ENCODE measurements at places on chromosomes 16 and 17. TPM values are rescaled to one million over a fixed set of nuclear protein-coding genes. Genes with fewer than 3 reads are reported as not detected.

DNA sequence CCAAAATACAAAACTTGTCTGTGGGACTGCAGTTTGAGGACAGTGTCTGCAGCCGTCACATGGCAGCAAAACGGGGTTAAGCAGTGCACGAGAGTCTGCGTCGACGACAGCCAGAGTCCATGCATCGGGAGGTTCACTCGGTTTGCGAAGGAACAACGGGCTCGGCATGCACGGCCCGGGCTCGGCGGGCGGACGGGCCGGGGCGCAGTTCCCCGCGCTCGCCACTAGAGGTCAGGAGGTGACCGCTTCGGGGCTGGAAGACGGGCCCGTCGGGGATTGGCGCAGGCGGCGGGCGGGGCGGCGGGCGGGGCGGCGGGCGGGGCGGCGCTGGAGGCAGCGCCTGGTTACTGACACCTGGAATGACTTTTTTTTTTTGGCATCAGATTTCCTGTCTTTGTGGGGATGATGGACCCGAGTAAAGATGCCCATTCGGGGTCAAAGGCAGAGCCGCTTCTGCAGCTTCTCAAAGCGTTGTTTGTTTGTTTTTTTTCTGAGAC, 6.5 kb downstream of the SCGB1C2 start:
- no peak overlapping the region for H3K4me3 ChIP-seq
- no peaks in the 10 kb centered on the region for H3K4me1 ChIP-seq
- no peaks in the 10 kb centered on the region for H3K36me3 ChIP-seq
- no peak overlapping the region for H3K27ac ChIP-seq
- peaks cover 11% of the 10 kb centered on the region for H3K27me3 ChIP-seq

SRCIN1 gene
- total RNA-seq, result 8.4 TPM

DNA sequence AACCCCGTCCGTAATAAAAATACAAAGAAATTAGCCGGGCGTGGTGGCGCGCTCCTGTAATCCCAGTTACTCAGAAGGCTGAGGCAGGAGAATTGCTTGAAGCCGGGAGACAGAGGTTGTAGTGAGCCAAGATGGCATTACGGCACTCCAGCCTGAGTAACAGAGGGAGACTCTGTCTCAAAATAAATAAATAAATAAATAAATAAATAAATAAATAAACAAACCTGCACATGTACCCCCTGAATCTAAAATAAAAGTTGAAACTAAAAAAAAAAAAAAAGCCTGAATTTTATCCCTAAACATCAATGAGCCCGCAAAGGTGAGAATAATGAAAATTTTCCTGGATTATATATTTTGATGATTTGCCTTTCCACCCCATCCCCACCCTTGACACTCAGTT, 124.7 kb downstream of the CDH11 start:
- H3K4me1 ChIP-seq, result no peaks in the 10 kb centered on the region
- DNase-seq, result no peak
- H3K36me3 ChIP-seq, result no peaks in the 10 kb centered on the region
- H3K4me3 ChIP-seq, result no peak overlapping the region
- no peak overlapping the region for H3K27ac ChIP-seq
- H3K27me3 ChIP-seq, result no peaks in the 10 kb centered on the region

- H3K4me1 ChIP-seq, result peaks cover 47% of the 10 kb centered on the region
- H3K27me3 ChIP-seq, result no peaks in the 10 kb centered on the region
- no peak overlapping the region for H3K4me3 ChIP-seq
- H3K27ac ChIP-seq, result no peak overlapping the region
- peaks cover 22% of the 10 kb centered on the region for H3K36me3 ChIP-seq
- DNase-seq, result no peak
These were observed 37.3 kb downstream of the SEC14L1 start for GRCh38 chr17:77178050-77178449.

GRCh38 chr17:70624211-70624610, 454.9 kb downstream of the KCNJ2 start:
- H3K27me3 ChIP-seq, result no peaks in the 10 kb centered on the region
- H3K27ac ChIP-seq, result no peak overlapping the region
- no peak for DNase-seq
- H3K4me3 ChIP-seq, result no peak overlapping the region
- peaks cover 16% of the 10 kb centered on the region for H3K4me1 ChIP-seq
- H3K36me3 ChIP-seq, result no peaks in the 10 kb centered on the region

EVPL gene
- not detected for total RNA-seq

SYCE1L gene
- total RNA-seq, result 24.8 TPM

ST6GALNAC1 gene
- total RNA-seq, result not detected

GRCh38 chr17:28343491-28343932, 8.0 kb downstream of the TNFAIP1 start:
- no peak overlapping the region for H3K27ac ChIP-seq
- no peaks in the 10 kb centered on the region for H3K27me3 ChIP-seq
- H3K4me1 ChIP-seq, result peaks cover 1% of the 10 kb centered on the region
- H3K36me3 ChIP-seq, result peaks cover 5% of the 10 kb centered on the region

GRCh38 chr17:67139784-67140665, 95.7 kb downstream of the CACNG1 start:
- H3K27ac ChIP-seq, result no peak overlapping the region
- no peak for DNase-seq
- no peaks in the 10 kb centered on the region for H3K27me3 ChIP-seq
- H3K36me3 ChIP-seq, result peaks cover 15% of the 10 kb centered on the region
- no peaks in the 10 kb centered on the region for H3K4me1 ChIP-seq

DNA sequence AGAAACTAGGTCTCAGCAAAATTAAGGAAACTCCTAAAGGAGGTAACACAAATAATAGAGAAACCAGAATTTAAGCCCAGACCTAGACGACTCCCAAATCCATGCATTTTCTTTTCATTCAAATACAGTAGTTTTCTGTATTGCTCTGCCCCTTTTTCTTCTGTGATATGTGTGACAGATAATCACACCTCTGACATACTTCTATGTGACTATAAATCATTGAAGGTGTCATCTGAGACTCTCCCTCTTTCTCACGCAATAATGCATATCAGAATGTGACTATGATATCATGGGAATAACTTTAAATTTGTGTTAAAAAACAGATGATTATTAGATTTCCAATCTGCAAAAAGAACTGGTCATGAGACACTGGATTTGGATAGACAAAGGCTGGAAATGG, 143.0 kb upstream of the ELAC2 start:
- no peaks in the 10 kb centered on the region for H3K4me1 ChIP-seq
- no peak for DNase-seq
- H3K36me3 ChIP-seq, result peaks cover 11% of the 10 kb centered on the region
- H3K27me3 ChIP-seq, result no peaks in the 10 kb centered on the region
- H3K27ac ChIP-seq, result no peak overlapping the region
- H3K4me3 ChIP-seq, result no peak overlapping the region

MAP2K6 gene
- 48.4 TPM for total RNA-seq

DNA sequence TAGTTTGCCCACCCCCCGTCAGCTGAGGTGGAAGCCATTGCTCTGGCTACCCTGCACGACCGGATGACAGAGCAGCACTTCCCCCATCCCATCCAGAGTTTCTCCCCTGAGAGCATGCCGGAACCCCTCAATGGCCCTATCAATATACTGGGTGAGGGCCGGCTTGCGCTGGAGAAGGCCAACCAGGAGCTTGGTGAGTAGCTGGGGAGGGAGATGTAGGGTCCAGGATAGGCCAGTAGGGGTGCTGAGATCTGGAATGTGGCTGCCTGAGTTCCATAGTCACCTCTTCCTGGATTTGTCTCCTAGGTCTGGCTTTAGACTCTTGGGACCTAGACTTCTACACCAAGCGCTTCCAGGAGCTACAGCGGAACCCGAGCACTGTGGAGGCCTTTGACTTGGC, 6.4 kb downstream of the PFAS start:
- H3K36me3 ChIP-seq, result peaks cover 12% of the 10 kb centered on the region
- H3K4me3 ChIP-seq, result peak overlapping the region; percentile 44
- H3K4me1 ChIP-seq, result peaks cover 3% of the 10 kb centered on the region

KRTAP2-2 gene
- not detected for total RNA-seq

GRCh38 chr16:10990378-10990777, 46.0 kb downstream of the CLEC16A start:
- H3K27me3 ChIP-seq, result no peaks in the 10 kb centered on the region
- H3K36me3 ChIP-seq, result peaks cover 3% of the 10 kb centered on the region

GRCh38 chr17:73250851-73251640, 10.6 kb downstream of the CPSF4L start:
- no peak for DNase-seq
- H3K4me3 ChIP-seq, result no peak overlapping the region
- H3K4me1 ChIP-seq, result peaks cover 6% of the 10 kb centered on the region

DNA sequence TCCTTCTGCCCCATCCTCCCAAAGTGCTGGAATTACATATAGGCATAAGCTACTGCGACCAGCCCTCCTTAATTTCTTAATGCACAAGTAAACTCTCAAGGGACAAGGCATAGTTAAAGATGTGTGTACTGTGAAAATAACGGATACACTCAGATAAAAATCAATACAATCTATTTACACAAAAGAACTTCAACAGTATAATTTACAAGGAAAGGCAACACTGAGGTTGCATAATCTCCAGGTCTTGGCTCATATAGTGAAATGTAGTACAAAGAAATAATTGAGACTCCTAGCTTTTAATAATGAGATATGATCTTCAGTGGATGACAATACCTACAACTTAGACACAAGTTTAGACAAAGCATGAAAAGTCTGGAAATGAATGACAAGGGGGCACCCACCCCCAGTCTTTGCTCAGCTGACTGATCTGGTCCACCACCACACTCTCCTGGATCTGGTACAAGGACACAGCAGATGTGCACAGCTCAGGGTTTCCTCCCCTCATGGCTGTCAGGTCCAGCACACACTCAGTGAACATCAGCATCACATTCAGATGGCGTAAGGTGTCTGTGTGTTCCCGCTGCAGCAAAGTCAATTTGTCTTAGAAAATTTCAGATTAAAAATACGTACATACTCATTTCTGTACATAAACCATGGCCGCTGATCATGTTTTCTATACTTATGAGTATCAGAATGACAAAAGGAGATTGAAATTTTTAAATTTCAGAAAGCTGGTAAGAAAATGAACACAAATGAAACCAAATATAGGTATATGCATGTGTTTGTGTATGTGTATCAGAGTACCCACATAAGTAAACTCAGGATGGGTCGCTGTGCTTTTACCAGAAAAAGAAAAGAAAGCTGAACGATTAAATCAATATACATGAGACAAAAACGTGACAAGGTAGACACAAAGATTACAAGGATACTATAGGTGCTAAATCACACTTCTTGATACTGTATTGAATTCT, 33.7 kb upstream of the ALDH3A1 start:
- H3K4me1 ChIP-seq, result no peaks in the 10 kb centered on the region
- no peak overlapping the region for H3K27ac ChIP-seq
- peaks cover 4% of the 10 kb centered on the region for H3K36me3 ChIP-seq
- H3K27me3 ChIP-seq, result no peaks in the 10 kb centered on the region
- DNase-seq, result no peak

- peak overlapping the region; percentile 92 for H3K4me3 ChIP-seq
- DNase-seq, result no peak
- H3K27ac ChIP-seq, result peak overlapping the region; percentile 94
- H3K36me3 ChIP-seq, result no peaks in the 10 kb centered on the region
These were observed 1.3 kb downstream of the NTAN1 start for GRCh38 chr16:15054357-15055140.

DNA sequence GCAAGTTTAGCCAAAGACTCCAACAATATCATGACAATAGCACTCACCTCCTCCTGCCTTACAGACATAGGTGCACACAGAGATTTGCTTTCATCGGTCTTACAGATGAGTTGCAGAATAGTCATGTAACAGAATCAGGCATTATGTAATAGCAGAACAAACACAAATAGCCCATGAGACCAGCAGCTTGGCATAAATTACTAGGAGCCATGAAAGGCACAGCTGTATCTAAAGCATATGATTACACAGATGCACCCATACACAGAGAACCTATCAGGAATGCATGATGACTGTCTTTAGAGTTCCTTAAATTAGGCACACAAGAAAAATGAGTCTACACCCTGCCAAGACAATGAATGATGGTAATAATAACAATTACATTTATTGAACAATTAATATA, 342.0 kb upstream of the XYLT1 start:
- H3K36me3 ChIP-seq, result peaks cover 15% of the 10 kb centered on the region
- H3K4me3 ChIP-seq, result no peak overlapping the region
- H3K27me3 ChIP-seq, result peaks cover 14% of the 10 kb centered on the region

METTL26 gene
- total RNA-seq, result 73.4 TPM

PLLP gene
- total RNA-seq, result 0.79 TPM

DNA sequence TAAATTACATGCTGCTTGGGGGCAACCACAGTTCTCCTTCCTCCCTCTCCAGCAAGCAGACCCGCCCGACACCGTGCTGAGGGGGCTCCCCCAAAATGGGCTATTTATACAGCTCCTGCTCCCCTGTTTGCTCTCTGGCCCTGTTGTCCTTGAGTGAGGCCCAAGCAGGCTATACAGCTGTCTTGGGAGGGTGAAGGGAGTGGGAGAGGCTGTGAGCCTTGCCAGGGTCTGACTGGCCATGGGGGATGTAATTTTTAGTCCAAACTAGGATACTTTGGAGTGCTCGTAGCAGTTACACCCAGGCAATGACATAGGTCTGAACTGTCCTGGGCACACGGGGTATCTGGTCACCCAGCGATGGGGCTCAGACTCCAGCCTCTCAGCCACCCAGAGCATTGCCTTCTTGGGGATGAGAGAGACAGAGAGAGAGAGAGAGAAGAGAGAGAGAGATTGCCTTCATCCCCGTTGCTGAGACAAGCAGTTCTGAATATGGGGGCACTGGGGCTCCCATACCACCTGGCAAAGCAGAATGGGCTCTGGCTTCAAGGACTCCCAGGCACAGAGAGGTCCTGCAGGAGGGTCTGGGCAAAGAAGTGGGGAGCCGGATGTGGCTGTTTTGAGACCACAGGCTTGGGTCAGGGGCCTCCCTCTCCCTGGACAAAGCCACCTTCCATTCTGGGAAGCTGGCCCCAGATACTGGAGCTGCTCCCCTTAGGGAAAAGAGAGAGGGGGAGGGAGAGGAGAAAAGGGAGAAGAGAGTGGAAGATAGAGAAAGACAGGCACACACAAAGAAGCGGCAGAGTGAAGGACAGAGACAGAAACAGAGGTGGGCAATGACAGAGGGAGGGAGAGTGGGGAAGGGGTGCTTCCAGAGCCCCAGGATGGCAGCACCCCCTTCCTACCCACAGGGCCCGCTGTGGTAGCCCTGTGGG, 10.7 kb upstream of the TMEM92 start:
- H3K27ac ChIP-seq, result peak overlapping the region; percentile 94
- H3K27me3 ChIP-seq, result no peaks in the 10 kb centered on the region
- H3K4me3 ChIP-seq, result no peak overlapping the region
- no peaks in the 10 kb centered on the region for H3K36me3 ChIP-seq

ETV4 gene
- 55.0 TPM for total RNA-seq

DNA sequence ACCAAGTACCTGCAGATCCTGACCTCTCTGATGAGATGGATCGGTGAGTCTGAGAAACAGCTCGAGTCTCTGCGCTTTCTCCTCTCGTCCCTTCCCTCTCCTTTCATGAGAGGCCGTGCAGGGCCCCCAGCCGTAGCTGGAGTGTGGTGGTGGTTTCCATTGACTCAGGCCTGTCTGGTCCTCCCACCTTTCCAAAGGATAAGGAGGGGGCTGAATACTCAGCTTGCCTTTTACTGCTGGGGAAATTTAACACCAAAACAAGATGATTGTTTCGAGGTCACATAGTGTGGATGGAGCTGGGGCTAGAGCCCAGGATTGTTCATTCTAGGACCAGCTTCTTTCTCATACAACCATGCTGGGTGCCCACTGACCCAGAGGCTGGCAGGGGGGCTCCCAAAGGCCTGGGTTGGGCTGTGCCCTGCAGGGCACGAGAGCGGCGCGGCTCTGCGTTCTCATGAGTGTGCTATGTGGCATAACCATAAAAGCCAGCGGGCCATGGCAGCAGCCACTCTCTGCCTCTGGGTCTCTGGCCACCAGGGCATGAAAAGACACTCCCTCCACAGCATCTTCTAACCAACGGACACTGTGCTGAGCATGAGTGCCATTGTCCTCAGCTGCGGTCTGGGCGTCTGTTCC, 39.8 kb downstream of the GRIN2C start:
- no peaks in the 10 kb centered on the region for H3K36me3 ChIP-seq
- H3K4me1 ChIP-seq, result peaks cover 7% of the 10 kb centered on the region

GRCh38 chr17:62656446-62656845, 29.0 kb downstream of the MRC2 start:
- peaks cover 4% of the 10 kb centered on the region for H3K36me3 ChIP-seq
- H3K4me1 ChIP-seq, result peaks cover 44% of the 10 kb centered on the region
- H3K27me3 ChIP-seq, result peaks cover 2% of the 10 kb centered on the region
- DNase-seq, result no peak
- peak overlapping the region; percentile 22 for H3K27ac ChIP-seq

Data from neural crest cell (in vitro differentiated cells).